Left ventricle myocardium superior (tissue), 1 donor: ENCODE measurements at places on chromosomes 2 and 18. TPM values are rescaled to one million over a fixed set of nuclear protein-coding genes. Genes with fewer than 3 reads are reported as not detected.

DNA sequence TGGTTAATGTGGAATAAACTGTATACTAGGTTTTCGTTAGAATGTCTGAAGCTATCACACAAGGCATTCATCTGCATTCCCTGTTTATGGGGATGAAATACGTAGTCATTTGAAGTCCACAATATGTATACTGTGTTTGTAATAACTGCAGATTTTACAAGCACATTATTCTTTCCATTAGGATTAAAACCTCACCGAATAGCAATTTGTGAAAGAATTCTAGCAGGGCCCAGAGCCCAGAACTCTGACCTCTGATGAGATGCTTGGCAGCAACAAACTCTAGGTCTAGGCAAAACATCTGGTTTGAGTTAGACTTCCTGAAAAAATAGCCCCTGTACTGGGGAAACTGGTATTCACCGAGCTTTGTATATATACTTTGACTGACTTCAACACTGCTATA, 158.2 kb downstream of the SRBD1 start:
- DNase-seq = peak; percentile 30

Gene RAB27B
- 0.10 TPM for total RNA-seq

DNA sequence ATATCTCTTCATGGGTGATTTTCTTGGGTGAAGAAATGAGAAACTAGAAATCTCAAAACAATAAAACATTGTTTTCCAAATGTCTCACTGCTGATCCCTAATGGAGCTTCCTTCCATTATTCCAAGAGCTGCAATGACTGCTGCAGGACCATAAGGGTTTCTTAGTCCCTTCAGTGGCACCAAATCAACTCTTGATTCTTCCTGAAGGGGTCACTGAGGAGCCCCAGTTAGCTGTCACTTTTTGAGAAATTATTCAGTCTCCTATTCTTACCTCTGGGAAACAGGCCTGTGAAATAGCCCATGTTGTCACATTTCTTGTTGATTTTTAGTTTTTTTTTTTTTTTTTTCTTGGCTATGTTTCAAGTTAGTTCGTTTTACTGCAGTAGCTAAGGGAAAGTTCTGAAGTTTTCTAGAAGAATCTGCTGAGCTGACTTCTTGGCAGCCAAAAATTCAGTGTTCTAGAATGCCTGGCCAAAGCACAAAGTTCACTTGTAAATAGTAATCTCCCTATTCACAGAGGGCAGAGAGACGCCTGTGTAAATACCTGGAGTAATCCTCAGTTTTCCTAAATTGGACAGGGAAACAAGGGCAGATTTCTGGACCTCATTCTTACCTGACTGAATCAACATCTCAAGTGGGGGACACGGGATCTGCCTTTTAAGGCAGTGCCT, 480.0 kb downstream of the RIT2 start:
- no peak for DNase-seq

Gene HOXD10
- not detected for total RNA-seq

Gene FNDC4
- 1.8 TPM for total RNA-seq

DNA sequence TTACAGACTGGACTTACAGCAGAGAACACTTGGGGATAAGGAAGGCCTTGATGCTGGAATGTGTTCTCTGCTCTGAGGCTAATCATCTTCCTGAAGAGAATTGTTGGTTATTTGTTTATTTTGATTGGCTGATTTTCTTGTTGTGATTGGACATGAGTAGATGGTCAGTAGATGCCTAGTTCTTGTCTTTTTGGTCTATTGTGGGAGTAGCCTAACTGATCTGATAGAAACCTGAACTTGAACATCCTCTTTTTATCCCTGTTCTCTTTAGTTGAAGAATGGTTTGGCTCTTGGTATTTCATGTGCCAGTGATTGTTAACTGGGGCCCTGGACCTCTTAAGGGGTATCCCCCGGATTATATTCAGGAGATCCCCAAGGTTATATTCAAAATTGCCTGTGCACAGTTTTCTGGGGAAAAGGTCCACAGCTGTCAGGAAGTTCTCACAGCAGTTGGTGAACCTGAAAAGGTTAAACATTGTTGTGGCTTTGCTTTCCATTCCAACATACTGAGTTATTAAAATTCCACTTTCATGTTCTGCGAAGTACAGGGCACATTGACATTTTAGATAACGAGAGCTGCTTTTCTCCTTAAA, 13.6 kb downstream of the TWSG1 start:
- no peak for DNase-seq

Gene TRIM43
- total RNA-seq = not detected

Gene PTPRN
- total RNA-seq = not detected

Gene ABCA12
- not detected for total RNA-seq

- peak; percentile 49 for DNase-seq
These were observed 923 bp downstream of the AMER3 start for GRCh38 chr2:130756053-130756873.

- no peak for DNase-seq
These were observed 53.0 kb downstream of the ICOS start for GRCh38 chr2:203989521-203989920.

Gene NFU1
- 117 TPM for total RNA-seq

Gene VWC2L
- total RNA-seq = not detected

DNA sequence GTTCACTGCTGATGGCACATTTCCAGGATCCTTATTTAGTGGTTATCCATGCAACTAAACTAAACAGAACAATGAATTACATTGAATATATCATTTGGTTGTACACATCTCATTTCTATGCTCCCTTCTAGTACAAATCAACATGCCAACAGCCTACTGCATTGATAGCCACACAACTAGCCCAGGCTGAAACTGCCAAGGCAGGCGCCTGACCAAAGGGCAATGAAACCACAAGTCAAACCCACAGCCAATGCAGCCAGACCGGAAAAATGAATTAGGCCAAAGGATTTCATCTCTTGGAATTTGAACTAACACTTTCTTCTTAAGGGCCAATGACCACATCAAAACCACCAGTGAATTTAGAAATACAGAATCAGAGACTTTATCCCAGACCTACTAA, 196.4 kb downstream of the NOL4 start:
- no peak for DNase-seq

Gene TUBB6
- total RNA-seq = 82.0 TPM

Gene LIMS3
- total RNA-seq = 2.6 TPM

GRCh38 chr2:241673189-241673663, 13.4 kb downstream of the DTYMK start:
- no peak for DNase-seq

Gene HOXD13
- not detected for total RNA-seq

Gene CSRNP3
- total RNA-seq = 4.2 TPM

Gene RAX
- total RNA-seq = not detected
